Osteocyte (in vitro differentiated cells): ENCODE measurements at places on chromosomes 5 and 9. TPM values are rescaled to one million over a fixed set of nuclear protein-coding genes. Genes with fewer than 3 reads are reported as not detected.
A peak's percentile ranks its signal among the peaks of the same experiment; 100 is the strongest.

The FAM78A gene
- 1.0 and 1.1 TPM in 2 replicates for total RNA-seq

The EFNA5 gene
- 34.2 and 35.4 TPM in 2 replicates for total RNA-seq

GRCh38 chr5:8458038-8458383 lies 589.1 kb downstream of the MTRR start:
- DNase-seq = no peak

DNA sequence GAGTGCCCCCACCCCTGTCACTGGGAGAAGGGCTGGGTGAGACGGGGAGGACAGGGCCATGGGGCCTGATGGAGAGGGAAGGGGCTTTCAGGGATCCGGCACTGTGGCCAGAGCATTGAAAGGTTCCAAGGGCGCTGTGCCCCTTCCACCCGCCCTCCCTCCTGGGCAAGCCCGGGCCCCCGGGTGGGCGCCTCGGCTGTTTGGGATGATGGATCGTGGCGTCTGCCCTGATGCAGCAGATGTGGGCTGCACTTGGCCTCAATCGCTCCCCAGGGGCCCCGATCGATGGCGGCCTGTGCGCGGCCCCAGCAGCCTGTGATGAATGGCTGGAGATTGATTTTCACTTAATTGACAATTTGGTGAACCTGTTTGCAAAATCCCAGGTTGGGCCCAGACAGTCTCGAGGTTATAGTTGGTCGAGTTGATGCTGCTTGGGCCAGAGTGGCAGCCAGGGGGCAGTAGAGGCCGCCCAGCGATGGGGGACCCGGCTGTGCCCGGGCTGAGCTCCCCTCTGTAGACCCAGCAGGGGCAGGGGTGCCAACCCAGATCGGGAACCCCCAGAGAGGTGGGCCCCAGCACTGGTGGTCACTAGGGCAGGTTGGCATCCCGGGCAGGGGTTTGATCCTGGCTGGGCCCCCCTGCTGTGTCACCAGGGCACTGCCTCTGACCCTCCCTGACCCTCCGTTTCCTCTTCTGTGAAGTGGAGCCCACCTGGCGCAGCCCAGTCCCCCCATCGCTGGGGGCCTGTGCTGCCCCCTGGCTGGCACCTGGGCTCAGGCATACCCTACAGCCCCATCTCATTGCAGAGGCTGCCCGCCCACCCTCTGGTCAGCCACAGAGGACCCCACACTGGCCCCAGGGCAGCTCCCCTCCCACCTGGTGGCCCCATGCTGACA lies 34.7 kb downstream of the LHX3 start:
- DNase-seq = no peak

The CFAP90 gene
- not detected in 2 replicates for total RNA-seq

DNA sequence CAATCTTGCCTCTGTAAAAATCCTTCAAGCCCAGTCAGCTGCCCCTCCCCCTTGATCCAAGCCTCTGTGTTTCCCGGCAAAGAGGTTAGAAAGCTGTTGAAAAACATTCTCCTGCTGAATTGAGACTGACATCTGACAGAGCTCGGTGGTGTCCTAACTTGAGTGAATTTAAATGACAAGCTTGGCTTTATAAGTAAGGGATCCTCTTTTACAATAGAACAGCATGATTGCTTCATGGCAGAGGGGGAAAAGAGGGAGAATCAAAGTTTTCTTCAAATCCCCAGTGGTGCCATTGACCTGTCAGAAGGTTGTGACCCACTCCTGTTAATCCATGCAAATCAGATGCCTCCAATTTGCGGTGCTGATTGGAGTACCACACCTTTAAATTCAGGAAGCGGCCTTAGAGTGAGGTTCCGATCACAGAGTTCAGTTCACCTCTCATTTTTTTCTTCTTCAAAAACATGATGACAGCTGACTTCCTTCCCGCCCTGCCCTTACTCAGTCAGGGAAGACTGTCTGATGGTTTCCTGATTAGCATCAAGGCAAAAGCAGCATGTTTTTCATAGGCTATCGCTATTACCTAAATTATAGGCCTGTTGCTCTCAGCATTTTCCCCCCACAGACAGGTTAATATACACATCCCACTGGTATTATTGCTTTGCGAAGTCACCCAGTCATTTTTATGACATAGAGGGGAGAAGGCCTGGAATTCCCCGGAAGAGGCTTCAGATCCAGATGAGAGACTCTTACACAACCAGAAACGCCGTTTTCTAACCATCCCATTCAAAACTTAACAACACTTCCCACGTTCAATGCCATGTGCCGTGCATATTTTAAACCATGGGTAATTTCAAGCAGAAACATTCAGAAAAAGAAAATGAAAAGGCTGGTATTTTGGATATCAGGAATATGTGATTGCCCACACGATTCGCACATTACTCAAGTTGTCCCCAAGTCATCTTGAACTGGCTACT lies 141.4 kb downstream of the EBF1 start:
- no peak for DNase-seq

The CCL27 gene
- 0.78 and 1.1 TPM in 2 replicates for total RNA-seq

The SLC6A18 gene
- total RNA-seq = not detected in 2 replicates

DNA sequence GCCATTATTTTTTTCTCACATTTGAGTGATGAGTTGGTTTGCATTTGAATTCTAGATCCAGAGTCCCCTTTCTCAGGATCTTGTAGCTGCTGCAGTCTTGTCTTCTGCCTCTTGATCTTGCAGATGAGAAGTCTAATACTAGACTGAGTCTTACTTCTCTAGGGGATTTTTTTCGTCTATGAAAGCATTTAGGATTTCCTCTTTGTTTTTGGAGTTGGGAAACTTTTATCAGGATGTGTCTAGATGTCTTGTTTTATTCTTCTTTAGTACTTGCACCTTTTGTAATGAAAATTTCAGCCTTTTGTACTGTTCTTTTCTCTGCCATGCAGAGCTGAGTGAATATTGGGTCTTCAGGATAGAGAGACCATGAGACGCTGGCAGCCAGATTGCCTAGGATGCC lies 65.4 kb downstream of the ZNF618 start:
- no peak for DNase-seq

- no peak for DNase-seq
Measured at GRCh38 chr5:172115541-172115982, 72.5 kb downstream of the STK10 start.

The TLE1 gene
- total RNA-seq = 60.6 and 61.3 TPM in 2 replicates

The ENTR1 gene
- 54.8 and 57.9 TPM in 2 replicates for total RNA-seq

The C7 gene
- not detected in 2 replicates for total RNA-seq

GRCh38 chr9:83385317-83385716 lies 152.9 kb downstream of the FRMD3 start:
- DNase-seq = no peak

- DNase-seq = peak; percentile 65
Measured at GRCh38 chr5:69213513-69214215, 21.0 kb upstream of the CDK7 start.
